ENCODE measurements at places on chromosomes 5 and 9.
A peak's percentile ranks its signal among the peaks of the same experiment; 100 is the strongest.

GRCh38 chr9:20642045-20642444 lies 19.7 kb upstream of the MLLT3 start:
- DNase-seq: no peak

GRCh38 chr9:100150214-100150613 lies 51.2 kb downstream of the INVS start:
- DNase-seq: no peak

GRCh38 chr5:33641744-33642505 lies 201.2 kb downstream of the TARS1 start:
- DNase-seq: no peak

GRCh38 chr9:5553211-5553610 lies 42.9 kb downstream of the PDCD1LG2 start:
- no peak for DNase-seq

DNA sequence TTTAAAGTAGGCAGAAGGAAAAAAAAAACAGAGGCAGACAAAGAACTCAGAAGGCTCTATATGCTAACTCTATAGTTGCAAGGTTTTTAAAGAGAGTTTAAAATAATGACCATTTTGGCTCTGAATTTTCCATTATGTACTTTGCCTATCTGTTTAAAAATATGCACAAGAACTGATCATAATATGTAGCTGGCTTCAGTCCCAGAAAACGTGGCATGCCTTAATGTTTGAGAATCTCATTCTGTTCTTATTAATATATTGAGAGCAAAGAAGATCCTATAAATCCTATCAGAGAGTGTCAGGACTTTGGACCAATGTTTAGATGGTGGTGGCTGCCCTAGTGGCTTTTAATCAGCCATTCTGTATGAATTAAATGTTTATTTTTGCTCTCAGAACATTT lies 121.5 kb downstream of the JMY start:
- DNase-seq: no peak

- no peak for DNase-seq
These were observed 96.7 kb downstream of the CAVIN4 start for GRCh38 chr9:100674419-100675122.

- DNase-seq: no peak
These were observed 2.4 kb downstream of the CD180 start for GRCh38 chr5:67194166-67194565.

- DNase-seq: no peak
These were observed 225.9 kb downstream of the VPS13A start for GRCh38 chr9:77403239-77403638.

- peak; percentile 39 for DNase-seq
These were observed 628 bp downstream of the PPP2R2B start for GRCh38 chr5:146877783-146878475.

- DNase-seq: no peak
These were observed 11.8 kb downstream of the DEPDC1B start for GRCh38 chr5:60687927-60688720.

GRCh38 chr5:75387806-75388205 lies 50.8 kb downstream of the HMGCR start:
- DNase-seq: no peak

DNA sequence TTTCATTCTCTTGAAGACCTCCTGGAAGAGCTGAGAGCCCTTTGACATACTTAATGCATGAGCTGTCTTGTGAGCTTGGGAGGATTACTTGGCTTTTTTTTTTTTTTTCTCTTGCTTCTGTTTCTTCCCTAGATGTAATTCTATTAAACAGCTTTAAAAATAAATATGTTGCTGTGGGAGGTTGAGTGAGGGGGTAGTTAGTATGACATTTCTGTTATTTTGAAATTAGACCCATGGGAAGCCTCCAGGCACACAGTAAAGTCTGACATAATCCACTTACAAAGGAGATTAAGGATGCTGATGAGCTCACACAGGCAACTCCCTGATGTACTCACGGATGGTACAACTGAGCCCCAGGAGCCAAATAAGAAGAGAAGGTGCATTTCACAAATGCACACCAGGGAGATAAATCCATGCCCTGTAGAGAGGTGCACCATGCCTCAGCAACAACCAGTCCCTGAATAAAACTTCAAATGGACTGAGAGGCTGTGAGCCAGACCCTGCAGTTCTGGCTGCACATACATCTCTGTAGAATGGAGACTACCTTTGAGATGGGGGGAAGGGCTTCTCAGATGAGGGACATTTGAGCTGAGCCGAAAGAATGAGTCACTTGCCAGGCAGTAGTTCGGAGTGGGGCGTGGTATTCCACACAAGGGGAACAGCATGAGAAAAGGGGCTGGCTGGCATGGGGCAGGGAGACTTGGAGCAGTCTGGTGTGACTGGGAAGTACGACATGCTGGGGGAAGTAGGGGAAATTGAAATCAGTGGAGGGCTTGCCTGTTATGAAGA lies 68.7 kb downstream of the ACTL7B start:
- no peak for DNase-seq

DNA sequence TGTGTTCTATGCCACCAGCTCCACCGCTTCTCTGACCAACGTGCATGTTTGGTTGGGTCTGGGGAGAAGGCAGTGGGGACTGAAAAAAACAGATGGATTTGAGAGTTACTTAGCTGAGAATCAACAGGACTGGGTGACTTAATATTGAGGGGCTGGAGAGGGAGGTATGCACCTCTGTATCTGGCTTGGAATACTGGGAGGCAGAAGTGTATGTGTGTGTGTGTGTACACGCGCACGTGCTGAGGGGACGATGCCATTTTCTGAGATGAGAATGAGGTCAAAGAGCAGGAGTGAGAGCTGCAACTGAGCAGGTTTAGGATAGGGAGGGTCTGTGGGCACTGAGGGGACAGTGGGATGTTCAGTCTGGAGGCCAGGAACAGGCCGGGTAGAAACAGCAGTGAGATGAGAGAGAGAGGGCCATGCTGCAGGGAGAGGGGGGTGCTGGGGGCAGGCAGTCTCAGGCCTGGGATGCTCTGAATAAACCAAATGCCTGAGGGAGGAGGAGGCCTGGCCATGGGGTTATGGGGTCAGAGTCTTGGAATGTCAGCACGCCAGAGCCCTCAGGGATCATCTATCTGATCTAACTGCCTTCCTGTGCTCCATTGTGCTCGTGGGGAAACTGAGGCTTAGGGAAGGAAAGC lies 14.0 kb downstream of the PDGFRB start:
- no peak for DNase-seq

DNA sequence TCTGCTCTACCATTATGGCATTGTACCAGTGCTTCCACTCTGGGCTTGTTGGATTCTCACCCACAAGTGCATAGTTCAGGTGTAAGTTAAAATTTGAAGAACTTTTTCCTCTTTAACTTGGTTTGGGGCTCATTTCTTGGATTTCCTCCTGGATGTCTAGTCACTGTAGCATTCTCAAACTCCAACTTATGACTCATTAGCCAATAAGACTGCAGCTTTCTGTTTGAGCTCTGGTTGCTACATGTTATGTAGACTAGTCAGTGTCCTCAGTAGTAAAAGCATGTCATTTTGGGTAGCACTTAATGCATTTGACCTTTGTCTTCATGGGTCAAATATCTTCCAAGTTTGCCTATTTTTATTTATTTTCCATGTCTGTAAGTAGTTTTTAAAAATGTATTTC lies 790.8 kb downstream of the BRINP1 start:
- no peak for DNase-seq

DNA sequence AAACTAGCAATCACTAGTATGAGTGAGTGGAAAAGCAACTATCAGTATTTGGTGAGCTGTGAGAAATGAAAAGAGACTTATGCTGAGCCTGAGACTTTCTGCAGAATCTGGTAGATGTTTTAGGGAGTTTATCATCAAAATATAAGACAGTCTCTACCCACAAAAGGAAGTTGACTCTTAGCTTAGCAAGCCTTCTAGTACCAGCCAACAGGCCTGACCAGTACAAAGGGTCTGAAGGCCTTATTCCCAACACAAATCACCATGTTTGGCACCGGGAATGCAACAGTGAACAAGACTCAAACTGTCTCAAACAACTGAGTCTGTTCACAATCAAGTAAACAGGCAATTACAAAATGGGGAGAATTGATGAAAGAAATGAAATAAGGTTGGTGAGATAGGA lies 244.4 kb downstream of the CWC27 start:
- peak; percentile 22 for DNase-seq

- no peak for DNase-seq
These were observed 179.2 kb downstream of the RFK start for GRCh38 chr9:76215066-76215465.
